Stimulated activated CD4-positive, alpha-beta T cell treated with anti-CD3 and anti-CD28 coated beads, Interleukin-4, amount 100 ng/mL, for 48 hours (primary cell): ENCODE measurements at places on chromosomes 5 and 9.

DNA sequence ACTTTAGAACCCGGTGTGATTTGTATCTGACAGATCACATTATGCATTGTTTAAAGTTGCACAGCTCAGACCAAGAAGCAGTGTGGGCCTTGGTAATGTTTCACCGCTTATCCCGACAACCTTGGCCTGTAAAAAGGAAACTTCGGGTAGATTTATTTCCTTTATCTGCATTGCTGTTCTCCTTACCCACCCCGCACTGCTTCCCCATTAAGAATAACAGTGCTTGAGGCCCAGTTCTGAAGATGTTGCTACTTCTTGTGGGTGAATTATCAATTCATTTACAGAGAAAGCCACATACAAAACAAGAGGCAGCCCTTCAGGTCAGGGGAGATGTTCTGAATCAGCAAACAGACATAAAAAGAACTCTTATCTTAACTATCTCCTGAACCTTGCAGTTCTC lies 8.4 kb downstream of the SMARCA2 start:
- DNase-seq: no peak

- DNase-seq: no peak
These were observed 261.6 kb downstream of the ARRDC3 start for GRCh38 chr5:91121347-91121993.

GRCh38 chr9:102497709-102498108 lies 497.4 kb upstream of the CYLC2 start:
- no peak for DNase-seq

GRCh38 chr9:136014924-136015633 lies 53.9 kb upstream of the UBAC1 start:
- DNase-seq: no peak

DNA sequence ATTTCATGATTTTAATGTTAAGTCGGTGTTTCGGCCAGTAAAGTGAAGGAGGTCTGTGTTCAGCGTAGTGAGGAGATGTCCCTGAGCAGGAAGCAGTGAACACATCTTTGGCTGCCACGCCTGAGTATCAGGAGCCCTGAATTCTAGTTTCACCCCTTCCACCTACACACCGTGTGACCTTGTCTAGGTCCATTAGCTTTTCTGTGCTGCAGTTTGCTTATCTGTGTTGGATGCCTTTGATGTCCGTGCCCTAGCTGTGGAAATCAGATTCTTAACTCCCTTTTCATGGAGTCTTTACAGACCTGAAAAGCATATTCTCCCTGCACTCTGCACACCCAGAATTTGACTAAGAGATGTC lies 601 bp downstream of the FBXO38 start:
- DNase-seq: no peak

DNA sequence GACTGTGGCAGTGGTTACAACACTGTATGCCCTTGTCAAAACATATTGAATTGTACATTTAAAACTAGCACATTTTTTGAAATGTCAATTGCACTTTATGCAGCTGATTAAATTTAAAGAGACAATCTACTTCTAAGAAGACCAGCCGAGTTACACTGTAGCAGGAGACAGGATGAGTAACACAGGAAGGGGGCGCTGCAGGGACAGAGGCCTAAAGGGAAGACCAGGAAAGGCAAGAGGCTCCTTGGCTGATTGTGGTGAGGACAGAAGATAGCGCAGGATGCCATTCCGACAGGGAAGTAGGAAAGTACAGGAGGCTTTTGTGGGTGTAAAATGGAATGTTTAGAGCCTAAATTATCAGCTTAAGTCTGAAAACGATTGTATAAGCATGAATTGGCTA lies 28.2 kb upstream of the PPP2R2B start:
- no peak for DNase-seq

DNA sequence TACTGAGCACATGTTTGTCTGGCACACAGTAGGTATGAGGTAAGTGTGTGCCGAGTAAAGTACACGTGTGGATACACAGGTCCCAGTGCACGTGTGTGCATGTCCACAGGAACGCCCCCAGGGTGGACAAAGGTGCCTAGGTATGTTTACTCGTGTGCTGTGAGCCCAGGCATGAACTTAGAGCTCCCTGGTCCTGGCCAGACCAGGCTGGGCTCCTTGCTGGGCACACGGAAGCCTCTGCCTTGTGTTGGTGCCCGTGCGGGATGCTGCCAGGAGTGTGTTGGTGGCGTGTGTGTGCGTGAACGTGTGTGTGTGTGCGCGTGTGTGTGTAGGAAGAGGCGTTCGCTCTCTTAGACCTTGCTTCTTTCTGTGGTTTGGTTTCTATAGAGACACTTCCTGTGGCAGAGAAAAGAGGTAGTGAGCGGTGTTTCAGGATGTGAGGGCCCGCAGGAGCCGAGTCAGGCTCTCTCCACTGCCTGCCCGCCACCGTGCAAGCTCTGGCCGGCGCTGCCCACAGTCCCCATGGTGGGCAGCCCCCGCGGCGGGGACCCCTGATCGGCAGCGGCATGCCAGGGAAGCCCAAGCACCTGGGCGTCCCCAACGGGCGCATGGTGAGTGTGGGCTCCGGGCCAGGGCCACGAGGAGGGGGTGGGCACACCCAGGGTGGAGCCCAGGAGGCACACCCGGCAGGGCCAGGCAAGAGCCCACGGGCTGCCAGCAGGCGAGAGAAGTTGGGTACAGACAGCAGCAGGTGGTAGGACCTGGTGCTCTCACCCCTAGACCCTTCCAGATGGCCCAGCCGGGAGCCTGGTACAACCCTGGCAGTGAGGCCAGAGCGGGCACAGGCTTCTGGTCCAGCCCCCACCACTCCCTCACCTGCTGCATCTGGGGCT lies at the start of gene RGS14:
Gene RGS14, plus strand, starts transcription at position 466 of the 893 bp plus-strand sequence. Its CDS starts 101 bp downstream, at position 567.
- DNase-seq: peak; percentile 55

- DNase-seq: no peak
These were observed 171.0 kb upstream of the OTULINL start for GRCh38 chr5:14410394-14411201.

- no peak for DNase-seq
These were observed 170.7 kb downstream of the PDE4D start for GRCh38 chr5:59722874-59723273.

DNA sequence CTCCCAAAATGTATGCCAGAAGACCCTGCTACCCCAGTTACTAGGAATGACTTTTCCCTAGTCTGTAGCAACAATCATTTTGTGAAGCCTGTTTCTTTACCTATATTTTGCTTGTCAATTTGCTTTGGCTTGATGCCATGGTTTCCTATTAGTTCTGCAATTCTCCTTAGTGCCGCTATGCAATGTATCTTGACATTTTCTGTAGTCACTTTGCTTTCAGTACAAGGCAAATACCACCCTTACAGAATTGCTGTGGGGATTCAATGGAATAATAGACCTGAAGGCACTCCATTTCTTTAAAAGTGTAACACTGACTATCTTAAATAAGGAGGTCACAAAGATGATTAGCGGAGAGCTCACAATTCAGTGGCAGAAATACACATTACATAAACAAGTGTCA lies 291.1 kb downstream of the NR2F1-AS1 start:
- DNase-seq: no peak

DNA sequence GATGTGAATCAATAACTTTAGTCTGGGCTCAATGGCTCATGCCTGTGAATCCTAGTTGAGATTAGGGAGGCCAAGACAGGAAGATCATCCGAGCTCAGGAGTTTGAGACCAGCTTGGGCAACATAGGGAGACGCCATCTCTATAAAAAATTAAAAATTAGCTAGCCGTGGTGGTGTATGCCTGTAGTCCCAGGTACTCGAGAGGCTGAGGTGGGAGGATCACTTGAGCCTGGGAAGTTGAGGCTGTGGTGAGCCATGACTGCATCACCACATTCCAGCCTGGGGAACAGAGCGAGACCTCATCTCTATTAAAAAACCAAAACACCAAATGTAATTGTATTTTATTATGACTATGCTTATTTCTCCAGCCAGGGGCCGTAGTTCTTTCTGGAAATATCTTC lies 69.6 kb upstream of the NR5A1 start:
- no peak for DNase-seq

- no peak for DNase-seq
These were observed 97.6 kb downstream of the NUDT12 start for GRCh38 chr5:103464835-103465484.

DNA sequence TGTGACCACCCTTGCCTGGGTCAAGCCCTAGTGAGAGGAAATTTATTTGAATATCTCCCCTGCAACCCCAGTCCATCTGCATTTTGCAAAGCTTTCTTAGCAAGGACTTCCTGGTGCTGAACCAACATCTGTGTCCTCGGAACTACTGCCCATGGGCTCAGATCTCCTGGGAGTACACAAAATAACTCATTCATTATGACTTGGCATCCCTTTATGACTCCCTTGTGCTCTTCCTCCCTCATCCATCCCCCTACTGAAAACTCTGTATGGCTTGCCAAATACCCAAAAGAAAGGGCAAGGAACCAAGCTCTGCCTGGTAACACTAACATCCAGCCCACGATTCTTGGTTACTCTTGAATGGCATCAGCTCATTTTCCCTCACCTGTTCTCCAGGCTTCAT lies 368.5 kb downstream of the NTRK2 start:
- DNase-seq: no peak

DNA sequence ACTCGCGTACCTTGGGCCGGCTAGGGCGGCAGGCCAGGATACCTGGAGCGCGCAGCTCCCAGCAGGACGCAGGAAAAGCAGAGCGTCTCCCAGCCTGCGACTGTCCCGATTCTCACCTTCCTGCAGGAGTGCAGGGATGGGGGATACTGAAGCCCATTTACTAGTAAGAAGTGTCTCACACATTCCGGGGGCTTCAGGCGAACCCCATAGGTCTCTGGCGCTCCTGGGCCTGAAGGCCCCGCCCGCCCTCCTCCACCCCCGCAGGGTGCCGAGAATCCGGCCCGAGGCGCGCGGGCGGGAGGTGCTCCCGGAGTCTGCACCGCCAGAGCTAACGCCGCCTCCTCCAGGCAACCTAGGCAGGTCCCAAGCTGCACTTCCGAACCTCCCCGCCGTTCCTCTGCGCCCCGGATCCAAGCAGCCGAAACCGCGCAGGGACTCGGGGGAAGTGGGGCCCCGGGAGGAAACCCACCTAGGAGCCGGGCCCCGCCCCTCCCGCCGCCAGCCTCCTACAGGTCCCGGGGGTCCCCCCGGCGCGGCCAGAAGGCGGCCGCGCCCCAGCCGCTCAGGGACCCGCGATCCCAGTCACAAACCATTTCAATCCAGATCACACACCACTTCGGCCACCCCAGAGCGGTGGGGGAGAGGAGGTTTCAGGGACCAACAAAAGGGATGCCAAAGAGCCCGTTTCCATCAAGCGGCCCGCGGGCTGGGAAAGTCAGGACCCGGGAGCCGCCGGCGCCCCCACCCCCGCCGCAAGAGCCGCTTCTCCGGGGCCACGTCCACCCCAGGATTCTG lies 1.2 kb downstream of the ROR2 start:
- peak; percentile 16 for DNase-seq

DNA sequence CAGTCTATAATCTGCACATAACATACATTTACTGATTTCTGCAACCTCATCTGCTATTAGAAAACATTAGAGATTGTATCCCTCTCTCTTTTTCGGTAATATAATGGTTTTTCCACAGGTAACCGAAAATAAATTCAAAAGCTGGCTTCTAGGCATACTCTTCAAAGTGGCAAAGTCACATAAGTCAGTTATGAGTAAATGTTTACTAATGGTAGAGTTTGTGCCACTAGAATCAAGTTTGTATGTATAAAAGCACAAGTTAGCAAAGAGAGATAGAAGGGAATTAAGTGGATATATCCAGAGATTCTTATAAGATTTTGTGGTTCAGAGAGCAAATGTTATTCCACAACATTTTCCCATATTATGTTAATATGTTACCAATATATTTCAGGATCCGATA lies 86.9 kb downstream of the MYO10 start:
- DNase-seq: no peak

DNA sequence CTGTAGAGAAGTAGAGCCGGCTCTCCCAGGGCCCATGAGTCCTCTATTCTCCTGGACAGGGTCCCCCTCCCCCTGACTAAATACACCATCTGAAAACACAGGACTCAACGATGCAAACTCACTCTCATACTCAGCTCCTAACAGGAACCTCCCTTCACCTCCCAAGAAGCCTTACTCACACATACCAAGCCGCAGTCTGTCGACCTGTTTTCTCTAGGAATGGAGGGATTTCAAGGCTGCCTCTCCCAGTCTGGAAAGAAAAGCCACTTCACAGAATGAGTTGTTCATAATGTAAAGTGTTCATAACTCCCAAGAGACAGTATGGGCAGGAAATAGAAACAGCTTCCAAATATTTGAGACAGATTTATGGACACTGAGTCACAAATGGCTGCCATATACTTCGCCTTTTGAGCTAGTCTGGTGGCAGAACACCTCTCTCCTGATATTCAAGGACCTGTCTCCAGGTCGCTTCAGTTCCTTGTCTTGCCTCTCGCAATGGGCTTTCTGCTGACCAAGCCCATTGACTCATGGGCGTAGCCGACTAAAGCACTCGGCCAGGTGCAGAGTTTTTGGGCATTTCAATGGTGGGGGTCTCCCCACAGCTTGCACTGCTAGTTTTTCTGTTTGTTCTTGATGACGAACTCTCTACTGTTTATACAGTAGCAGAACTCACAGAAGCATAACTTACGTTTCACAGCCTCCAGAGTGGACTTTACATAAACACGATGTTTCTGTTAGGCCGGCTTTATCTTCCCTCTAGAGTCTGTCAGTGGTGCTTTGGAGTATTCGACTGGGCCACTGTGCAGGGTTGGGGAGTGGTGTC lies 25.0 kb upstream of the IL17B start:
- no peak for DNase-seq

GRCh38 chr5:65818592-65818991 lies 96.6 kb downstream of the NLN start:
- no peak for DNase-seq

- no peak for DNase-seq
These were observed 60.5 kb downstream of the TLE1 start for GRCh38 chr9:81628897-81629296.

GRCh38 chr5:175123542-175123941 lies 320.4 kb downstream of the DRD1 start:
- DNase-seq: no peak
